ENCODE measurements at places on chromosomes 7 and 10.

- peak; percentile 83 for DNase-seq
Measured at GRCh38 chr7:113199841-113200240, 81.5 kb upstream of the SMIM30 start.

- DNase-seq = no peak
Measured at GRCh38 chr7:141688043-141688442, 13.9 kb downstream of the DENND11 start.

DNA sequence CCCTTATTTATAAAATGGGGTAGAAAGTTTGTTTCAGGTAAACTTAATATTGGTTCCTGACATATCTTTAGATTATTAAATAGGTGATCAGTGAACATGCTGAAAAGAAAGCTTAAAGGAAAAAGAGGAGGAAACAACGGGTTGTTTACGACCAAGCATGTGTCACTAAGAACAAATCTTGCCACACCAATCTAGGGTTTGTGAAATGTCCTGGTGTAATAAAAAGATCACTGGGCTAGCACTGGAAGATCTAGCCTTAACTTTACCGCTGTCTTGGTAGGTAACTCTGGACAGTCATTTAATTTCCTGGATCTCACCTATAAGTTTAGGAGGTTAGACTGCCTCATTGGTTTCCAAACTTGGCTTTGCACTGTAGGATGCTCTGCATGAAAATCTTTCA lies 19.0 kb downstream of the VPS26A start:
- peak; percentile 6 for DNase-seq

- DNase-seq = no peak
Measured at GRCh38 chr10:26441491-26442214, 3.5 kb downstream of the APBB1IP start.

DNA sequence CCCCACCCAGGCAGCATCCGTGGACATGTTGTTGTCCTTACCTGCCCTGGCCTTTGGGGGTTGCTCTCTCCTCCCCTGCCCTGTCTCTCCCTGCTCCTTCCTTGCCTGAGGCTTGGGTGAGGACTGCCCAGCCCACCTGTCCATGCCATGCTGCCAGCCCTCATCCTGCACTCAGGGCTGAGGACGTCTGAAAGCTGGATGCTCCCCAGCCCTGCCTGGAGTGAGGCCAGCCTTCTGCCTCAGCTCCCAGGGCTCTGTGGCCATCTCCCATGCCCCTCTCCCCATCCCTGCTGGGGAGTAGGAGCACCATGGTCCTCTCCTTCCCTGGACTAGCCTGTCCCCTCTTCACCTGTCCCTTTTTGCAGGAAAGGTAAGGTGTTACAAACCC lies 68.4 kb downstream of the RAMP3 start:
- no peak for DNase-seq

DNA sequence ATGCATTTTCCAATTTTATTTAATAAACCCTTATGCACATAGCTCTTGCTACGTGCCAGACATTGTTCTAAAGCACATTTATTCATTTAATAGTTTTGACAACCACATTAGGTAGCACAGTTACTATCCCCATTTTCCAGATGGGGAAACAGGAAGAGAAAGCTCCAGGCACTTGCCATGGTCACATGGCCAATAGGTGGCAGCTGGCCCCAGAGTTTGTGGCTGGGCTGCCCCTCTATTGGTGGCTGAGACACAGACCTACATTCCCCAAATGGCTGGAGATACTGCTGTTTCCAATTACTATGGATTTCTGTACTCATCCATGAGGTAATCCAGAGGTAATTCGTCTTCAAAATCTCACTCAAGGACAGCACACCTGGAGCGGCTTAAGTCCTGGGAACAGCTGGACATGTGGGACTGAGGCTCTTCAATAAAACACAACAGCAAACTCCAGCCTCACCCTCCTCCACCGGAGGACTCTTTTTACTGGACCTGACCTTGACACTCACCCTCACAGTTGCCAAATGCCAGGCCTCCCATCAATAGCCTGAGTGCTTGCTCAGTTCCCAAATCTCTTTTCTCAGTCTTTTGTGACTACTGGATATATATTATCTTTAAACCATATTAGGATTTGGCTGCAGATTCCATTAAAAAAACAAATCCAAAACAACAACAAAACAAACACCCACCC lies 106.1 kb downstream of the CLEC2L start:
- no peak for DNase-seq

DNA sequence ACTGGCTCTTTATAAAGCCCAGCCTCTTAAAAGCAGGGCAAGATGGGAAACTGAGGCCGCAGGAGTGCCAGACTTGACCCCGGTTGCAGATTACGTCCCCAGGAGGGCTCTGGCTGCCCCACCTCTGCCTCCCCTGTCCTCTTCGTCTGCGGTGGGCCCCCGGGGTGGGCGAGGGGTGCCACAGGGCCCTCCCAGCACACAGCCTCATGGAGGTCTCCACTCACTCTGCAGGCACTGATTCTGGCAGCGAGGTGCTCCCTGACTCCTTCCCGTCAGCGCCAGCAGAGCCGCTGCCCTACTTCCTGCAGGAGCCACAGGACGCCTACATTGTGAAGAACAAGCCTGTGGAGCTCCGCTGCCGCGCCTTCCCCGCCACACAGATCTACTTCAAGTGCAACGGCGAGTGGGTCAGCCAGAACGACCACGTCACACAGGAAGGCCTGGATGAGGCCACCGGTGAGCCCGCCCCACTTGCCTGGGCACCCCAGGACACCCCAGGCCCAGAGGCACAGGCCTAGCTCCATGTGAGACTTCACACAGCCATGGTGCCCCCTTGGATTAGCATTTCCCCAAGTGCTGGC lies 39.4 kb upstream of the SLC29A3 start:
- no peak for DNase-seq

GRCh38 chr7:76231071-76231470 lies 29.4 kb downstream of the SRRM3 start:
- no peak for DNase-seq

GRCh38 chr10:110859973-110860376 lies 11.8 kb upstream of the PDCD4 start:
- peak; percentile 60 for DNase-seq

- DNase-seq = no peak
Measured at GRCh38 chr7:85106719-85107118, 80.1 kb downstream of the SEMA3D start.

DNA sequence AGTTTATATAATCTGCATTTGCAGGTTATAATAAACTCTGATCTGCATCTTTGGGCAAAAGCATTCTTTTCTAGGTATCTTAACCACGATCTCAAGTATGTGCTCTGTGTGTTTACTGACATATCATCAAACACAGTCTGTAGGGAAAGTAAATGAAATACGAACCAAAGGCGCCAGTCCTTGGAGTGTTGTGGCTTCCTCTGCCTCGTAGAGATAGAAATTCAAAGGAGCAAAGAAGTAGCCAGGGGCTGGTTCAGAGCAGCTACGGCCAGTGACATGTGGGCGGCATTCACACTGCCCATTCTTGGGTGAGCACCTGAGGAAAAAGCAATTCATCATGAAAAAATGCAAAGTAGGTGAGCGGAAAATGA lies 38.7 kb downstream of the LAMB4 start:
- no peak for DNase-seq

GRCh38 chr7:15446722-15447121 lies 115.1 kb downstream of the AGMO start:
- no peak for DNase-seq

All from LHCN-M2 (cell line).